COLO829 (cell line): ENCODE measurements at places on chromosomes 7 and 10.

DNA sequence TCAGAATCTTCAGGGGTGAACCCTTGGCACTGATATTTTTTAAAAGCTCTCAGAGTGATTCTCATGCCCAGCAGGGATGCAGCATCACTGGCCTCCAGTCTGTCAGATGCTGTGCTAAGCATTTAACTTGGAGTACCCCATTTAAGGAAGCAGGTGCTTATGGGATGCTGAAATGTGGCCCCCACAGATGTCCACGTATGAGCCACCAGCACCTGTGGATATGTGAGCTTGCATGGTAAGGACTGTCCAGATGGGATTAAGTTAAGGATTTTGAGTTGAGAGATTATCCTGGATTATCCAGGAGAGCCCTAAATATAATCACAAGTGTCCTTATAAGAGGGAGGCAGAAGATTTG, 17.7 kb downstream of the CHST3 start:
- no peak for DNase-seq

DNA sequence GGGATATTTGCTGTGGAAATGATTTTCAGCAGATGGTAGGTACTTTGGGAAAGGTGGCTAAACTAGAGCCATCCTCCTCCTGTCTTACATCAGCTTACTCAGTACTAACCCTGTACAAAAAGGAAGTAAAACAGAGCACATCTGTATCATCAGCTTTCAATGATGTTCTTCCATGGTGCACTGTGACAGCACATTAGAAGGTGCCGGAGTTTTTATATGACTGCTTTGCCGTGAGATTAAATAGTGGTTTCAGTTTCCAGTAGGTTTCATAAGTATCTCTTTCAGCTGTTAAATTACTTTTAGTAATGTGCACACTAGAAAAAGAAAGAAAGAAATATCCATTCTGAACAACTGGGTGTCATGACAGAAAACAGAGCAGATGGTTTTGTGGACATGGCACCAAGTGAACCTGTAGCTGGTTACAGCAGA, 86.5 kb downstream of the ARID5B start:
- no peak for DNase-seq

- no peak for DNase-seq
These were observed 49.9 kb upstream of the NANOS1 start for GRCh38 chr10:118979661-118980060.

GRCh38 chr7:12805518-12805928, 118.1 kb downstream of the ARL4A start:
- DNase-seq: peak; percentile 16

GRCh38 chr7:27030393-27031050, 65.3 kb downstream of the HOXA1 start:
- DNase-seq: no peak

GRCh38 chr10:102643336-102644065, 778 bp upstream of the TRIM8 start:
- DNase-seq: no peak

- DNase-seq: peak; percentile 65
These were observed 164.3 kb downstream of the BTAF1 start for GRCh38 chr10:92087750-92088395.

- DNase-seq: no peak
These were observed 31.0 kb upstream of the ETV1 start for GRCh38 chr7:14020339-14020900.

DNA sequence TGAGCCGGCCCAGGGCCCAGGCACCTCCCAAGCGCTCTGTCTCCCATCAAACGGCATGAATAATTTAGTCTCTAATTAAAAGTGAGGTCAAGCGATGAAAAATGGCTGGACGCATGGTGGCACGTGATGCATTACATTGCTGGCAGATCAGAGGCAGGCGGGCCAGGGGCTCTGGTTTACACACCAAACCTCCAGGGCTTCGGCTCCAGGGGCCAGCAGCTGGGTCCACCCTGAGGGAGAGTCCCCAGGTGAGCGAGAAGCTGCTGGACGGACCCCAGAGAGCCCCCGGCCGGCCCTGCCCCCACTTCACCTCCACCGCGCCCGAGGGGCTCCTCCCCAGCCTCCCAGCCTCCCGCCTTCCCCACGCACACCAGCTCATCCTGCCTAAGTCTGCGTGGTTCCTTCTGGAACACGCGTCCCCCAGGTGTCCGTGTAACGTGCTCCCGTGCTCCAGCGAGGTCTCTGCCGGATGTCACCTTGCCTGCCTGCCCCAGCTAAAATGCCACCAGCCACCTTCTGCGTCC, 23.2 kb downstream of the UNCX start:
- no peak for DNase-seq

- no peak for DNase-seq
These were observed 49.4 kb upstream of the DPYSL4 start for GRCh38 chr10:132137111-132138072.

- DNase-seq: no peak
These were observed 50.2 kb downstream of the APBB1IP start for GRCh38 chr10:26488344-26488743.

GRCh38 chr10:118076705-118077104, 30.0 kb upstream of the RAB11FIP2 start:
- DNase-seq: no peak

DNA sequence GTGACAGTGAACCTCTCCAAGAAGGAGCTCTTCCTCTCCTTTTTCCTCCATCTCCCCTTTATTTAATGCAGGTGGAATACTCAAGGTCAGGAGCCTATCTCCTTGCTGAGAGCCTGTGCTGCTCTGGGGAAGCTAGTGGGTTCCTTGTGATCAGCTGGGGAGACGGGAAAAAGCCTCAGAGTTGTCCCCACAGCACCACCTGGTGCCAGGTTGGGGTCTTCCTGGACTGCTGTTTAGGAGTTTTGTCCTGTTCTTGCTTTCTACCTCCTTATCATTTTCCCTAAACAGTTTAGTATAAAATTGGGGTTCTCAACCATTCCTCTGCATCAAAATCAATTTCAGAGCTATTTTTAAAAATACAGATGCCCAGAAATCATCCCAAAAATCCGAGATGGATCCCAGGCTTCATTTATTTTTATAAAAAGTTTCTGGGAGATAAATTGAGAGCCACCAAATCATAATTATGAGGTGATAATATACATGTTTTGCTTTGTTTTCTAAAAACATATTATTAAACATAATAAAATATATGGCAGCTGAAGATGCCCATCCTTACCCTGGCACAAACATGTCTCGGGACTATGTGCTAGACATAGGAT, 44.3 kb downstream of the MACC1 start:
- DNase-seq: peak; percentile 80

GRCh38 chr7:20320322-20320721, 10.4 kb upstream of the ITGB8 start:
- DNase-seq: no peak

- DNase-seq: no peak
These were observed 150.2 kb upstream of the AGR3 start for GRCh38 chr7:17031906-17032551.

- DNase-seq: no peak
These were observed 27.0 kb upstream of the KCNK18 start for GRCh38 chr10:117170244-117170643.

DNA sequence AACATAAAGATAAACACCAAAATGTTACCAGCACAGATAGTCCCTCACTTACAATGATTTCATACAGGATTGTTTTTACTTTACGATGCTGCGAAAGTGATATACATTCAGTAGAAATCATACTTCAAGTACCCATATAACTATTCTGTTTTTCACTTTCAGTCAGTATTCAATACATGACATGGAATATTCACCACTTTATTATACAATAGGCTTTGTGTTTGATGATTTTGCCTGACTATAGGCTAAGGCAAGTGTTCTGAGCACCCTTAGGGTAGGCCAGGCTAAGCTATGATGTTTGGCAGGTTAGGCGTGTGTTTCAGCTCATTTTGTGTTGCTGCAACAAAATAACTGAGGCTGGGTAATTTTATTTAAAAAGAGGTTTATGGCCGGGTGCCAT, 155.0 kb downstream of the RTKN2 start:
- no peak for DNase-seq

DNA sequence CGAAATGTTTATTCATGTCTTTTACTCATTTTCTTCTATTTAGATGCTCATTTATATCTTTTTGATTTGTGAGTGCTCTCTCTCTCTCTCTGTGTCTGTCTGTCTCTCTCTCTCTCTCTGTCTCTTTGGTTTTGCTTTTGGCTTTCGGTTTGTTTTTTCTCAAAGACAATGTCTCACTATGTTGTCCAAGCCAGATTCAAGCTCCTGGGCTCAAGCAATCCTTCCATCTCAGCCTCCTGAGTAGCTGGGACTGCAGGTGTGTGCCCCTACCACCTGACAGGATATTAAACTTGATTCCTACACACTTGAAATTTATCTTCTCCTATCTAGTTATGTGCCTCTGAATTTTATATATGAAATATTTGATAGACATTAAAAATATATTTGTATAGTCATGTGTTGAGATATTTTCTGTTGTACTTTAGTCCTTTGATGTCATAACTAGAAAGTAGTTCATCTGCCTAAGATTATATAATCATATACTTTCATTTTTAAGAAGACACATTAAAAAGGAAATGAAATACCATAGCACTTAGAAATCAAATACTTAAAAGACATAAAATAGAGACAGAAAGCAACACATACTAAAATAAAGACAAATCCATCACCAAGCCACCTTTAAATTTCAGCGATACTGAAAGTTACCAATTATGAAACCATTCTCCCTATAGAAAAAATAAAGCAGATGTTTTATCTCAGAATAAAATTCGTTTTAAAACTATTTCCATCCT, 68.1 kb upstream of the SFMBT2 start:
- no peak for DNase-seq

GRCh38 chr7:42694894-42695507, 216.9 kb downstream of the C7orf25 start:
- DNase-seq: no peak

GRCh38 chr10:7407368-7408290, 3.2 kb downstream of the SFMBT2 start:
- no peak for DNase-seq

- DNase-seq: no peak
These were observed 8.5 kb downstream of the OR2A7 start for GRCh38 chr7:144256112-144256511.

DNA sequence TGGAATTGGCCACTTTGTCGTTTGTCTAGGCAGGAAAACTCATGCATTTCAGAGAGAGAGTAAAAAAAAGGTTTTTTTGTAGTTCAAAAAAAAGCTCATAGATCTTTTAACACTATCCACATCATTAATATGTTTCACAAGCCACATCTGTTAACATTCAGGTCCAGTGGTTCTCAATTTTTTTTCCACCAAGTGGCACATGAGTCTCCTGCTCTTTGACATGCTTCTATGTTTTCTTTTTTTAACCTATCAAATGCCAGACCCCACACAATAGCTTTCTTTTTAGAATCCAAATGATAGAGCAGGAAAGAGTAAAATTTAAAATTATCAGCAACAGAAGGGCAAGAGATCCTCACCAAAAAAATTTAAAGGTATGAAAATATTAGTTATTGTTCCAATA, 20.3 kb downstream of the NOD1 start:
- DNase-seq: no peak

DNA sequence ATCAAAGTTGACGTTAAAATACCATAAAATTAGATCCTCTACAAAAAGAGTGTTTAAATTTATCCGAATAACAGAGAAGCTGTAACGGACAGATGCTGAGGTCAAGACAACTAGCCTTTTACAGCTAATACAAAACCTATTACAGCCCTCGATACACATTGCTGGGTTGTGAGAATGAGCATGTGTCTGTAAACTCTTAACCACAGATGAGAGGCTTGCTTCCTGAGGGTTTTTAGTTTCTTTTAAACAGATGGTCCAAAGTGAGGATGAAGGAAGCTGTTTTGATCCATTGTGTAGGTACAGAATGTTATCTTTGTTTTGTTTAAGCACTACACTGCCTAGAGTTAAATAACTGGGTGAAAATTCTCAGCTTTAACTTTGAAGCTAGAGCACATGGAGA, 578.2 kb downstream of the PARD3 start:
- DNase-seq: no peak

DNA sequence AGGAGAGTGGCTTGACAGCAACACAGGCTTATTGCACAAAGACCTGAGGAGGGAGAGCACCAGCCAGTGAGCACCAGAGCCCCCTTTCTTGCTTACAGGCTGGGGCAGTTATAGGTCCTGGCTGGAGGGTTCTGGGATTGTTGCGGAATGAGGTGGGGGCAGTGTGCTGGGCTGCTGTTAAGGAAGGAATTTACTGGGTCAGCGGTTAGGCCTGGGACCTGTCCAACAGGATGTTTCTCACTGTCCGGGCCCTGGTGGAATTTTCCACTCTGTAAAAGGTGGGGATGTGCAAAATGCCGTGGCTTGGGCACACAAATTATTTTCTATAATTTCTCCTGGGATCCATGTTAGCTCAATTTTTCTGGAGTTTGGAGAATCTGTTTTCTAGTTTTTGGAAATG, 757.3 kb downstream of the TYW1 start:
- no peak for DNase-seq
